ENCODE measurements at places on chromosomes 7 and 10.
A peak's percentile ranks its signal among the peaks of the same experiment; 100 is the strongest.

- peak; percentile 72 for DNase-seq
These were observed 3.7 kb downstream of the ELOVL3 start for GRCh38 chr10:102229810-102230263.

DNA sequence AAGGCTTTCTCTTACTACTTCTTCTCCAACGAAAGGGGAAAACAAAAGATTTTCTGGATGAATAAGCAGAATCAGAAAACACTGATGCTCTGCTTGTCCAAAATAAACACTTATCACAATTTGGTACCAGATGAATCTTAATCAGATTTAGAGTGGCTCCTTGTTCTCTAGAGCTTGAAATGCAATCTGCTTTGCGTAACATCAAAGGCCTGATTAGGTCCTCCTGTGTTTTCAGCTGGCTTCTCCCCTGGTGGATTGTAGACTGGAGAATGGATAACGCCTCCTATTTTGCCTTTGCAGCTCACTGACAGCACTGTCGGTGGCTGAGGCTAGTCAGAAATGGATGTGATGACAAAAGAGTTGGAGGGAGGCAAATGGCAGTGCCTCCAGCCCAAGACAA is 91.2 kb downstream of the FAM13C start:
- no peak for DNase-seq

DNA sequence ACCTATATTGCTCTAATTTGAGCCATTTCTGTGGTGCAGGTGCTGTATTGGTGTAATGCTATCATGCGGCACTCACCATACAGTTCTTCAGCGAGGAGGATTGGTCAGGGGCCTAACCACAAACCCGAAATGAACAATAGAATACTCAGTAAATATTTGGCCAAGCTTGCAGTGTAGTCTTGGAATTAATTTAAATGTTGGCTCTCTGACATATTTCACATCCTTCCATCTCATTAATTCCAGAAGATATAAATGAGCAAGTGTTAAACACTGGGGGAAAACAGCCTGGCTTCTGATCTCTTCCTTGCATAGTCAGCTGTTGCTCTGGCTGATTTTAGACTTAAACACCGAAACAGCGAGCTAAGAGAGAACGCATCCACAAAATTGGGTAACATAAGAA is 663.1 kb upstream of the GHITM start:
- DNase-seq, result no peak

DNA sequence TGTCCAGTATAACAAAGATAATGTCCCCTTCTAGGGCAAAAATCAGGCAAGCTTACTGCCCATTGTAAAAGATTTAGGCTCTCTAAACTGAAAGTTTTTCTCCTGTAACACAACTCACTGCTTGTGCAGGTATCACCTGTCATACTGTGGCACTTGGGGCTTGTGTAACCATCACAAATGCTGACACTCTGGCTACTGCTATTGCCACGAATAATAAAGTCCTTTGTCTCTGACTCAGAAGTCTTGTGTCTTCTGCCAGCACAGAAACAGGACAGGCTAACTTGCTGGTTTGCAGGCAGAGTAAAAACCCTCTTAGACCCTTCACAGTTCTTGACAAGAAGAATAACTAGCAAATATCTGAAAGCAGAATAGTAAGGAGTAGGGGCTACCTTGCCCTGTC is 273.9 kb downstream of the RPS24 start:
- no peak for DNase-seq

DNA sequence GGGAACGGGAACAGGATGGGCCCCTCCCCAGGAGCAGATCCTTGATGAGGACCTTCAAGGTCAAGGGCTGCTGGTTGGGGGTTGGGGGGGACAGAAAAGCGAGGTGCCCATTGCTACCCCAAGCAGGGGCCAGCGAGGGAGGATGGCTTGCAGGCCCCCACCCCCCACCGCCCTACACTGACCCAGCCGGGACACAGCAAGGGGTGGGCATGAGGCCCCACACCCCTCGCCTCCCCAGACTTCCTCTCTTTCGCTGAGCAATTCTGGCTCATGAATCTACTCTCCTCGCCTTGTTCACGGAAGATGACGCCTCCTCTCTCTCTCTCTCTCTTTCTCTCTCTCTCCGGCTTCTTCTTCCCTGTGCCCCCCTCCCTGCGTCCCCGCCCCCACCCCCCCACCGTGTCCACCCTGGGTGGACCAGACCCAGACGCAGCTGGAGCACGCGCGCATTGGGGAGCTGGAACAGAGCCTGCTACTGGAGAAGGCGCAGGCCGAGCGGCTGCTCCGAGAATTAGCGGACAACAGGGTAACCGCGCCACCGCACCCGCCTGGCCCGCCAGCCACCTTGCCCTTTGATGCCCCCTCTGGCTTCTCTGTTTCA is 81.1 kb upstream of the GTF2IRD1 start:
- no peak for DNase-seq
